ENCODE measurements at places on chromosomes 3 and 15.

DNA sequence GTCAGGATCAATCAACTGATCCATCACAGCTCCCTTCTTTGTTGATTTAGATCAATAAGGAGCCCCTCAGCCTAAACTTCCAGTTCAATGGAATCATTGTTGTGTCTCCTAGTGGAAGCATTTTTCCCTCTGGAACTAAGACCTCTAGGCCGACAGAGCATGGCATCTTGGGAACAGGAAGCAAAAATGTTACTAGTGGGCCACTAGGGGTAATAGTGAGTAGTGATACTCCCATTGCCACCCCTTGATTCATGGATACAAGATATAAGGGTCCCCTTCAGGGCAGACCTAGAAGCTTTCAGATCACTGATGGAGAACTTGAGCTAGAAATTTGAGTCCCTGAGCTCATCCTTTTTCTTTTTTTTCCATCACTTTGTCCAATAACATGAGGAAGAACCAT is 40.4 kb upstream of the AZI2 start:
- DNase-seq = no peak

DNA sequence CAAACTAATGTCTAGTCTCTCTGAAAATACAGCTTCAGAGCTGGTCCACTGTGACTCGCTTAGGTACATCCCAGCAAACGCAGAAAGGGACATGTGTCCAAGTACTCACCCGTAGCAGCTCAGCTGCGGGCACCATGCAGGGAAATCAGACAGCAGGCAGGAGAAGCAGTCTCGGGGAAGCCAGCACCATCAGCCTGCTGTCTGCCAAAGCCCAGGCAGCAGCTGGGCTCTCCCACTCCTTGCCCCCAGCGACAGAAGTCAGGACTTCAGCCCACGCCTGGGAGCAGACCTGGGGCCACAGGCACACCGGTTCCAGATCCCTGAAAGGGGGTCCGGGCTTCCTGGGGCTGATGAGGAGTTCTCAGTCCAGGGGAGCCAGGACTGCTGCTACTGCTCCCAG is 34.9 kb downstream of the SEMA5B start:
- DNase-seq = no peak

GRCh38 chr3:11807686-11808085 is 39.0 kb downstream of the TAMM41 start:
- no peak for DNase-seq

DNA sequence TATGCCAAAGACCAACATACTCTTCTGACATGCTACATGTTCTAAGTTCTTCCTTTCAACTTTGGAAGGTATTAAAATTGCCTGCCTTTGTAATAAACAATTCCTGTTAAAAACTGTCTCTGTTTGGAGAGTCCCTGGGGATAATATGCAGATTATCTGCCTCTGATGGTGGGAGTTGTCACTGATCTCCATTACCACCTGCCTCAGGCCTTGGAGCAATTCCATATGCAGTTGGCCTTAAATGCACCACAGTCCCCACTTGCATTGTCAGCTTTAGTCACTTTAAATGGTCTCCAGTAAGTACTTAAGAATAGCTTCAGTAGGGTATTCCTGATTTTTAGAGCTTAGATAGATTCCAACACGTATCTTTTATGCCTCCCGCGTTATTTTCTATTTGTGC is 121.1 kb upstream of the GOLIM4 start:
- no peak for DNase-seq

- no peak for DNase-seq
Measured at GRCh38 chr3:152350776-152351175, 82.0 kb downstream of the MBNL1 start.

DNA sequence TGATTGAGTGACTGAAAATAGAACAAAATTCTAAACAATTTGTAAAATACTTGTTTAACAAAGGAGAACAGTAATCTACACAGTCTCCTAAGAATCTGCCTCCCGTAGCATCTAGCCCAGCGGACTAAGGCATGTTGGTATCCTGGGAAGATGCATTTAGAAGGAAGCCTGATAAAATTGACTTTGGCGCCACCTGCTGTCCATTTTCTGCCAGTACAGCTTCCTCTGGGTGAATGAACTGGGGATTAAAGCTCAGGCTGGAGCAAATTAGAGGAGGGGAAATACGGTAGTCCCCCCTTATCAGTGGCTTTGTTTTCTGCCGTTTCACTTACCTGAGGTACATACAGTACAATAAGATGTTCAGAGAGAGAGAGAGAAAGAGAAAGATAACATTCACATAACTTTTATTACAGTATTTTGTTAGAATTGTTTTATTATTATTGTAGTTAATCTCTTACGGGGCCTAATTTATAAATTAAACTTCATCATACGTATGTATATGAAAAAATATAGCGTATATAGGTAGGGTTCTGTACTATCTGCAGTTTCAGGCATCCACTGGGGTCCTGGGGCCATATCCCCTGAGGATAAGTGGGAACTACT is 191.6 kb downstream of the GAP43 start:
- peak; percentile 13 for DNase-seq

DNA sequence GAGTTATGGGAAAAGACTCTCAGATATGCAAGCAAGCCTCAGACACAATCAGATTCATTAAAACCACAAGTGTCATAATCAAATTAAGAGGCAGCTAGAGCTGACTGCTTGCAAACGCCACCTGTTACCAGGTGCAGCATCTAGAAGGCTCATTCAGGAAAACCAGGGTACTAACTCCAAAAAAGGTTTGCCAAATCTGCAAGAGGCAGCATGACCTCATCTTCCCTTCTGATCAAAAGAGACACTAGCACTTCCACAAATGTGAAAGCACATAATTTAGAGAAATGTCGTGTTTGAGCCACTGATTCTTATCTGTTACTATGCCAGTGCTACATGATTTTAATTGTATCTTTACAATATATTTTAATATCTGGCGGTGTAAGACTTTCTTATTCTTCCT is 123.3 kb upstream of the NANOGP8 start:
- DNase-seq = no peak

DNA sequence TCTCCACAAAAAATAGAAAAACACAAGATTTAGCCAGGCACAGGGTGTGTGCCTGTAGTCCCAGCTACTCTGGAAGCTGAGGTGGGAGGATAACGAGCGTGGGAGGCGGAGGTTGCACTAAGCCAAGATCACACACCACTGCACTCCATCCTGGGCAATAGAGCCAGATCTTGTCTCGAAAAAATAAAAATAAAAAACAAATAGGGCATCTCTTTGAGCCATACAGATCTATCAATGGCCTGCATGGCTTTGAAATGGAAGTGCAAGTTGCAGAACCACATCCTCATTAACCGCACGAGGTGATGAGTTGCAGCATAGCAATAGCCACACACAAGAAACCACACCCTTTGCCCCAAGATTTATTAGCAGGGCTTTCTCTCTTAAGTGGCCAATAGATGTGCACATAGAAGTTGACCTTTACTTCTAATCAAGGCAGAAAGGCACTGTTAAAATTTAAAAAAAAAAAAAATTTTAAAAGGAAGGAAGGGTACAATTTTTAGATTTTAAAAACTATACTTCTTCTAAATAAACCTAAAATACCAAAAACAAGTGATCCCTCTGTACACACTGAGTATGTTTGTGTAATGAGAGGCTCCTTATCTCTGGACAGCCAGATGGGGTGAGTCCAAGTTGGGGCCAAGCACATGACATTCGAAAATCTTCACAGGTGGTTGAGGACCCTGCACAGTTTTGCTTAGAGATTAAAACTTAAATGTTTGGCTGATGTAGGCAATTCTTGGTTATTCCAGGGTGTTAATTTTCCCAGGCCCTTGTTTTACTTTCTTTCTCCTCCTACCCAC is 53.4 kb downstream of the FILIP1L start:
- no peak for DNase-seq

GRCh38 chr3:191441687-191442086 is 19.3 kb upstream of the PYDC2 start:
- DNase-seq = no peak

DNA sequence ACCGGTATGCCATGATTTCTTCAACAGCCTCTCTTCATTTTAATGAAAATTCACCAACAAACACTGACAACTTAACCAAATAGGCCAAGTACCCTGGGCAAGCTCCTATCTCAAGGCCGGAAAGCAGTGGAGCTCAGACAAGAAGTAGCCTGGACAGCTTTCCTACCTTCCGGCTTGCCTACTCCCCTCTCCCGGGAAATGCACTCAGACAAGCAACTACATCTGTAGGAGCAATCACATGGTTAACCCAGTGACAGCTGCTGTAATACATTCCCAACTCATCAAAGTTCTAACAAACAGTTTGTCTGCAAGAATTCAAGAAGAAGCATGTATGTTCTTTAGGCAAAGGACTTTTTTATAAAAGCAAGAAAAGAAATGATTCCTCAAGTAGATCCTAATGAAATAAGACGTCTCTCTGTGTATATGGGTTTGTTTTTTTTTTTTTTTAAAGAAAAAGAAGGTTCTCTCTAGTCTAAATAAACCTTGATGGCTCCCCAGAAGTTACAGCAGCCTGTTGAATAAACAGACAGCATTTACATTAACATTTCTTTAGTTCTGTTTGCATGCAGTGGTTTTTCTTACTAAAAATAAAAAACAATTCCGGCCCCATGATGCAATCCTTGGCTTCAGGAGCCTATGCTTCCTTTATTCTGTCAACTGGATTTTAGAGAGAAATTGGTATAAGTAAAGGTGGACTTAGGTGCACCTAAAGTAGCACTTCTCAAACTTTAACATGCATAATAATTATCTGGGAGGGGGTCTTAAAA is 278.7 kb downstream of the NEK10 start:
- DNase-seq = no peak

GRCh38 chr3:57091521-57092273 is 31.2 kb downstream of the SPATA12 start:
- no peak for DNase-seq

GRCh38 chr3:135081451-135081850 is 286.4 kb downstream of the EPHB1 start:
- no peak for DNase-seq

GRCh38 chr3:129116482-129116946 is 5.1 kb downstream of the RAB43 start:
- no peak for DNase-seq

DNA sequence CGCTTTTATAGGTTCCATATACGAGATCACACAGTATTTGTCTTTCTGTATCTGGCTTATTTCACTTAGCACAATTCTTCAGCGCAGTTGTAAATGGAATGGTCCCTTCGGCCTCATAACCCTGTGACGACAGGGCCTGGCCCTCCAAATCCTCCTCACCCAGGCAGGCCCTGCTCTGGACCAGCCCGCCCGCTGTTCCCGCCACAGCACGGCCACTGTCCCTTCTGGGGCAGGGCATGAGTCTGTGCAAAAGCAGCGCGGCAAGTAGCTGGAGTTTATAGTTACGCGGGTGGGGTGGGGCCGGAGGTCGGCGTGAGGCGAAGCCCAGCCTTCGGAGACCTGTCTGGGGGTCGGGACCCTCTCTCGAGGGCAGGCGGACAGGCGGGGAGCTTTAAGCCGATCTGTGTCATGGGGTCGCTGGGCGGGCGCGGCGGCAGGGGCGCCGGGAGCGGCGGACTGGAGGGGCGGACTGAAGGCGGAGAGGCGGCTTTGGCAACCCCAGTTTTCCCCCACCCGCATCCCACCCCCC is 543 bp downstream of the ARPIN start:
- DNase-seq = no peak

GRCh38 chr3:167837466-167837865 is 101.9 kb downstream of the SERPINI1 start:
- DNase-seq = no peak

- DNase-seq = no peak
Measured at GRCh38 chr15:67107014-67107812, 41.8 kb downstream of the SMAD3 start.

- no peak for DNase-seq
Measured at GRCh38 chr15:99594916-99595315, 29.1 kb downstream of the MEF2A start.

GRCh38 chr3:122094693-122095092 is 39.5 kb downstream of the CD86 start:
- DNase-seq = no peak

GRCh38 chr3:21356402-21356801 is 394.6 kb downstream of the ZNF385D start:
- no peak for DNase-seq

GRCh38 chr15:97177151-97177577 is 783.3 kb upstream of the ARRDC4 start:
- DNase-seq = no peak

GRCh38 chr3:46087871-46088270 is 60.6 kb upstream of the XCR1 start:
- DNase-seq = no peak

DNA sequence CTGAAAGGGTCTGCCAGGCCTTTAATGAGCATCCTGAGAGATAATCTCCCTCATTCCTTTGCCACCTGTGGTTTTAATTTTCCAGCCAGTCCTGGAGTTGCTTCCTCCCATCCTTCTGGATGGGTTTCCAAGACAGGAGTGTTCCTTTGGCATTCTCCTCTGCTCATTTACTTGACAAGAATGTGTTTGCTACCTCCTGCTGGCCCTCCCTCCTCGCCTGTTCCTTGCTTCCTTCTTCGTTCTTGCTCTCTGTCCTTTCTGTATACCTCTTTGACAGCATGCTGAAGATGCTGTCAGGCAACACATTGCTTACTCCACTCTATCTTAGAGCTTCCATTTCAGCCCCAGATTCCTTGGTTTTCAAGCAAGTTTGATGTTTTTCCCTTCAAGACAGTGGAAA is 46.0 kb downstream of the ERC2 start:
- DNase-seq = no peak

DNA sequence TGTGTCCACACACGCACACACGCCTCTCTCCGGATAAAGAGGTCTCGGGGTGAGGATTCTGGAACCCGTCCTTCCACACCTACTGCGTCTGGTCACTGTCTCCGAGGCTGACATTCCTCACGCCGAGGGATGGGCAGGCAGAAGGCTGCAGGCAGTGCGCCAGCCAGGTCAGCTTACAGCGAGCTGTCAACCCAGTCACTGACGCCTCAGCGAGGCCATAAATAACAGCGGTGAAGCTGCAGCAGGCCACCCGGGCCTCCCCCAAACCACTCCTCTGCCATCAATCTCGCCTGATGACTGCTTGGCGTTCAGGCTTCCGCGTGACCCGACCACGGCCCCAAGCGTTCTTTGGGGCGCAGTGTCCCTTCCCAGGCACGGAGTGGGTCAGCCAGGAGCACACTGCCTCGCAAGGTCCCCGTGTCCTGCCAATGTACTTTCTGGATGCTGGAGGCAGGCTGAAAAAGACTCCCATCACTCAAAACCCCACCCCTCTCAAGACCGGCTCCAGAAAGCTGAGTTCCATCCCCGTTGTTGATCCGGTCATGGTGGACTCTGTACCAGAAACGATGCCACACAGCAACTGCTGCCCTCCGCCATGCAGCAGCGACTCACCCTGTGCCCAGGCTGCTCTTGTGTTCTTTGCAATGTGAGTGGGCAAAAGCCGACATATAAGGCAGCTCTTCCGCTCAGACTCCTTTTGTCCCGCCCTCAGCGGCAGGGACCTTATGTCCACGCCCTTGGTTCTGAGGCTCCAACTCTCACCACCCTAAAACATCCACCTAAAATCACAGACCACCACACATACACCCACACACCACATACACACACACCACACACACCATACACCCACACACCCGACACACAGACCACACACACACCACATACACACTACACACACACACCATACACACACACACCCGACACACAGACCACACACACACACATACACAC is 27.1 kb downstream of the CPN2 start:
- no peak for DNase-seq

- DNase-seq = no peak
Measured at GRCh38 chr15:63920504-63921175, 86.9 kb upstream of the HERC1 start.

GRCh38 chr3:65443739-65444446 is 594.8 kb downstream of the MAGI1 start:
- no peak for DNase-seq

- DNase-seq = no peak
Measured at GRCh38 chr3:14867936-14868570, 49.3 kb downstream of the FGD5 start.

GRCh38 chr15:43134157-43134635 is 810 bp downstream of the TMEM62 start:
- DNase-seq = no peak

All from D721Med (cell line).